ENCODE measurements at places on chromosomes 4 and X.

- no peak for DNase-seq
These were observed 16.2 kb downstream of the DGKQ start for GRCh38 chr4:957231-957580.

GRCh38 chr4:67746797-67747495 is 7.2 kb downstream of the GNRHR start:
- DNase-seq = no peak

GRCh38 chrX:69152417-69152841 is 12.8 kb downstream of the PJA1 start:
- no peak for DNase-seq

- no peak for DNase-seq
These were observed 225.4 kb downstream of the PTTG2 start for GRCh38 chr4:38185406-38186144.

DNA sequence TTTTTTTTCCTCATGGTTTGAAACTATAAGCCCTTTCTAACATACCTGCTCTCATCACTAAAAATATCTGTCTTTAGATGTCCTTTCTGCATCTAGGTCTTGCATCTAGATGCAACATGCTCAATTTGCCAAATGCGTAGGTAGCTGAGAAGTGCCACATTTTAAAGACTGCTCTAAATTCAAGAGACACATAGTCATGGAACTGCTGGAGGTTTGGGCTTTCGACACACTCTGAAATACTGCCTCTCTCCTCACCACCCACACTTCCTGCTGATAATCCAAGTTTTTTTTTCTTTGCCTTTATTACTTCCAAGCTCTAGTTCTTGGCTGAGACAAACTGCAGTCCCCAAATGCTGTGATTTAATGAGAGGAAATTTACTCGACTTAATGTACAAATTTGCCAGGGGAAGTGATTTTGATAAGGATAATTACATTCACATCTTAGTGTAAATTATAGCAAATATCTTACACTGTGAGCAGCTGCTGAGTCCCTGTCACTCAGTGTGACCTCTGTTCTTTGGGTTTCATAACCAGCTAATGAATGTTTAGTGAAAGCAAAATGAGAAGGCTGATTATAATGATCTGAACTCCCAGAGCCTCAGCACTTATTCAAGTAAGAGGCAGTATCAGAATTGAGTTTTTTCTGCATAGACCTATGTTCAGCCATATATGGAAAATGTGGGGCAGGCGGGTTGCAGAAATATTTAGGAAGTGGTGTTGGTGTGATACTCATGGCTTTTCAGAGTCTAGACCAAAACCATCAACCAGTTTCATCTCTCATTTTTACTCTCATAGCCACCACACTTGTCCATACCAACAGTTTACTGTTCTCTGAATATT is 31.3 kb downstream of the DRD5 start:
- DNase-seq = no peak

- no peak for DNase-seq
These were observed 277.4 kb upstream of the PITX2 start for GRCh38 chr4:110900213-110900769.

- DNase-seq = no peak
These were observed 60.1 kb downstream of the MXRA5 start for GRCh38 chrX:3286196-3286945.

DNA sequence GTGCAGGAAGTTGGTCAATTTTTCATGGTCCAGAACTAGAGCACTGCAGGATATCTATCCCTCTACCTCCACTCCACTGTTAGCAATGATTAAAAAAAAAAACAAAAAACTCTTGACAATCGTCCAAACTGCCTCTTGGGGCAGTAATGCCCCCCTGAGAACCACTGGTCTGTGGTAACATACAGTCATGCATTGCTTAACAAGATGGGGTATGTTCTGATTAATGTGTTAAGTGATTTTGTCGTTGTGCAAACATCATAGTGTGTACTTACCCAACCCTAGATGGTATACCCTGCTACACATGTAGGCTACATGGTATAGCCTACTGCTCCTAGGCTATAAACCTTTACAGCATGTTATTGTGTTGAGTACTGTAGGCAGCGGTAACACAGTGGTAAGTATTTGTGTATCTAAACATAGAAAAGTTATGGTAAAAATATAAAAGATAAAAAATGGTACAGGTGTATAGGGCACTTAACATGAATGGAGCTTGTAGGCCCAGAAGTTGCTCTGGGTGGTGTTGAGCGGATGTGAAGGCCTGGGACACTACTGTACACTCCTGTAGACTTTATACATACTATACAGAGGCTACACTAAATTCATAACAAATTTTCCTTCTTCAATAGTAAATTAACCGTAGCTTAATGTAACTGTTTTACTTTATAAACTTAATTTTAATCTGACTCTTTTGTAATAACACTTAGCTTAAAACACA is 34.1 kb downstream of the ART3 start:
- DNase-seq = no peak

DNA sequence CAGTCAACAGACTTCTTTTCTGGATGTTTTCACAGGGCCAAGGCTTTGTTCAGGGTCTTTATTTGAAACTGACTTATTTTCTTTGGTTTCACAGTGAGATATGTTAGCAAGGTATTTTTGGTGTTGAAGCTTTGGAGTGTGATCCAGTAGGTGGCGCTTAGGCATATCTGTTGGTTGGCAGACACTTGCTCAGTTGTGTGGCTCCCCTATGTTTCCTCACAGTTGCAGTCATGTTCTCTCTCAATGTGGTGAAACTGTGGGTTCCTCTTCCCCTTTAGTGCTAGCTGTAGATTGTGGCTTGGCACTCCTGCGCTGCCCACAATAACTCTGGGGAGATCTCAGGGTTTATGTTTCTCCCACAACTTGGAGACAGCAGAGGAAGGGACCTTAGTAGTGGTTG is 460.8 kb downstream of the SLITRK2 start:
- no peak for DNase-seq

DNA sequence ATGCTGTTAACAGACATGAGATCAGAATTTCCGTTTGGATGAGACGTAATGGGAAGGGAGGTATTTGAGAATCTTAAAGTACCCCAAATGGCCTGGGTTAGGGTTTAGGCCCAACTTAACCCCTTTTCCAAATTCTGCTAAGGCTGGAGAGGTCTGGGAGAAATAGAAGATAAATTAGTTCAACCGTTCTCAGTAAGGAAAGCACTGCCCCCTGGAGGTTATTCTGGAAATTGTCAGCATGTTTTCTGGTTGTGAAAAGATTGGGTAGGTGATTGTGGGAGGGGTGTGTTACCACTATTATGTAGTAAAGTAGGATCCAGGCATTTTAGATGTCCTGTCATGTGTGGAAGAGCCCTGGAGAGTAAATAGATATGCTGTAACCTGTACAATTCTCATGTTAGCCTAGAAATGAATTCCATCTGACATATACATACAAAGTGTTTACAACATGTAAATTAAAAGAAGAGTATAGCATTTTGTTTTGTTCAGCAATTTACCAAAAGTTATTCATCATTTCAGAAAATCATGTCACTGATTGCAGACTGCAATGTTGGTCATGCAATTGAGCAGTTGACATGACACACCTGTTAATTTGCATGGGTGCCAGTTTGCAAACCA is 26.8 kb upstream of the GRXCR1 start:
- DNase-seq = no peak

Measured in activated CD8-positive, alpha-beta memory T cell treated with anti-CD3 and anti-CD28 coated beads for 48 hours (primary cell).